ENCODE measurements at places on chromosomes 16 and 17.

GRCh38 chr16:49024896-49025295, 256.7 kb downstream of the CBLN1 start:
- no peak for DNase-seq

- no peak for DNase-seq
Measured at GRCh38 chr17:13741744-13742143, 140.0 kb upstream of the HS3ST3A1 start.

DNA sequence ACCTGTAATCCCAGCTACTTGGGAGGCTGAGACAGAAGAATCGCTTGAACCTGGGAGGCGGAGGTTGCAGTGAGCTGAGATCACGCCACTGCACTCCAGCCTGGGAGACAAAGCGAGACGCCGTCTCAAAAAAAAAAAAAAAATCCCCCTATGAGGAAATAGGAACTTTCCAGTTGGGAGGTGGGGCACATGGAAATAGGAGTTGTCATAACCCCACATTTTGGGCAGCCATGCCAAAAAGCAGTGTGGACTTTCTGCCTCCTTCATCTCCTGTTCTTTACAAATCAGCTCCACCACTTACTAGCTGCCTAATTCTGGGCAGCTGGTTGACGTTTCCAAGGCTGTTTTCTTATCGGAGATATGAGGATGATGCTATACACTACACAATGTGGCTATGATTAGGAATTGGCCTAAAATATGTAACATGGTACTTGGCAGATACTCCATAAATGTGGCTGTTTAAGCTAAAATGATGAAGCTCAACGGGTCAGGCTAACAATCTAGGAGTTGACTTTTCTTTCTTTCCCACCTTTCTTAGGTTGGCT, 21.5 kb upstream of the CCL5 start:
- DNase-seq = no peak

DNA sequence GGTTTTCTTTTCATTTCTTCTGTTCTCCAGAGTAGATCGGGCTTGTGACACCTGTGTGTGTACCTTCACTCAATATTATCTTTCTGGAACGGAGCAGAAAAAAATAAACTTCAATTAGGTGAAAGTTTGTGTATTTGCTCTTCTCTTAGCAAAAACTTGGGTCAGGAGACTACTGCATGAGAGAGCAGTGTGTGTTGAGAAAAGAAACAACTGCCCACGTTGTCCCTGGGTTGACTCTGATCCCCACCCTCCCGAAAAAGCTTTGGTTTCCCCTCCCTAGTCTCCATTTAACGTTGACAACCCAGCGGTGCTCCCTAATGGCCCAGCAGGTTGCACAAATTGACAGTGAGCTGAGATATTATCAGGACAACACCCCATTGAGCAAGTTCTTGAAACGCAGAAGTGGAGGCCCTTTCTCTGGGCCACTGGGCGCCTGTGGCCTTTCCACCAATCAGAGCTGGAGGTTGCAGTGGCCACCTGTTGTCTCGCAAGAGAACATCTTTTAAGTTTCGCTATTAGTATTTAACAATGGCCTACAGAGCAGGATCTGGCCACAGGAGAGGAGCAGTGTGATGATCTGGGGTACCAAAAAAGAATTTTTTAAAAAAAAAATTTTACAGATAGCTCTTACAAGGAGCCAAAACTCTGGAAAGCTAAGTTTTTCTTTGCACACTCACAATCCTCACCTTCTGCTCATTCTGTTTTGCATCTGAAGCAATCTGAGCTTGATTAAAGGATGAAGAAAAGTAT, 1.5 kb upstream of the TOX3 start:
- DNase-seq = no peak

DNA sequence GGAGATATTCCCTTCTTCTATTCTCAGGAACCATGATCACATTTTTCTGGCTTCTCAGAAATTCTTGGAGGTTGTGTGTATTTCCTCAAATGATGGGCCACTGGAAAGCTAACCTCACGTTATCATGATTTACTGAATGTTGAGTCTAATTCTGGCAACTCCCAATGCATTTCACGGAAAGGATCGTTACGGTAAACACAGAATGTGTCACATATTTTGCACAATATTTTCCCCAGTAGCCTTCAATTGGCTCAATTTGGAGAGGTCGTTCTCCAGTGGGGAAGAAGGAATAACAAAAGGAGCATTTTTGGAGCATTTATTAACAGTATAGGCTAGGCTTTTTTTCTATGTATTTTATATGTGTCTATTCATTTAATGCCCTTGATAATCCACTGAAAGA, 450.3 kb downstream of the HAPSTR1 start:
- DNase-seq = no peak

- no peak for DNase-seq
Measured at GRCh38 chr17:19284005-19284959, 47.1 kb downstream of the EPN2 start.
